ENCODE measurements at places on chromosomes 4 and X.

GRCh38 chr4:147772459-147772969, 40.6 kb downstream of the ARHGAP10 start:
- no peak for DNase-seq

- DNase-seq, result no peak
These were observed 436.2 kb downstream of the KCNIP4 start for GRCh38 chr4:21512353-21512752.

GRCh38 chr4:173365359-173365996, 5.3 kb upstream of the SAP30 start:
- no peak for DNase-seq

DNA sequence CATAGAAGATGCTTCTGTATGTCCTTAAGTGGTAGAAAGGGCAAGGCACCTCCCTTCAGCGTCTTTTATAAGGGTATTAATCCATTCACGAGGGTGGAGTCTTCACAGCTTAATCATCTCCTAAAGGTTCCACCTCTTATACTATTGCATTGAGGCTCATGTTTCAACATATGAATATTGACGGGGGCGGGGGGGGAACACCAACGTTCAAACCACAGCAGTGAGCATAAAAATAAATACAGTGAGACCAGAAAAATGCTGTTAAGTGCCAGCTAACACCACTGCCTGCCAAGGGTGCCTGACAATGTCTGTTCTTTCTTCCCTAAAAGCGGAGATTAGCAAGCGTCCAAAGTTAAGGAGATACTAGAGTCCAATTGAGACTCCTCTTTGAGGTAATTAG, 323.3 kb downstream of the STK32B start:
- DNase-seq, result no peak

GRCh38 chr4:135994360-135994759, 1537.9 kb downstream of the PCDH18 start:
- no peak for DNase-seq

- DNase-seq, result no peak
These were observed 7.1 kb upstream of the CXCL5 start for GRCh38 chr4:74005528-74005927.

- DNase-seq, result no peak
These were observed 39.7 kb downstream of the ANAPC10 start for GRCh38 chr4:145058256-145058655.

- no peak for DNase-seq
These were observed 35.2 kb downstream of the ABLIM2 start for GRCh38 chr4:8123389-8123788.

GRCh38 chrX:65508851-65509250, 25.7 kb downstream of the LAS1L start:
- DNase-seq, result no peak

DNA sequence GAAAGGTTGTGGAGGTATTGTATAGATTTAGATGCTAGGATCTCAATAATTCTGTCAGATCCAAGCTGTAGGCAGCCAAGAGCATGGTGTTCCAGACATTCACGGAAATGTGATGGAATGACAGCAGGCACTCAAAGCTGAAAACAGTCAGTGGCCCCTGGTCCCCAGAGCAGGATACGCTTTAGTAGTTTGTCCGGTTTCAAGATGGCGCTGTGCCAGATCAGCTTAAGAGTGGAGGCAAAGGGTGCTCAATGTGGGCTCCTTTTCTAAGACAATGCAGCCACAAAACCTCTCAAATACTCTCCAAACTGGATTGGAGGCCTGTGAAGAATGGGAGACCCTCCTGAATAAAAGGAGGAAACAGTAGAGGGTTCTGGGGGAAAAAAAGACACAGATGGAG, 291.2 kb upstream of the HS3ST1 start:
- no peak for DNase-seq

DNA sequence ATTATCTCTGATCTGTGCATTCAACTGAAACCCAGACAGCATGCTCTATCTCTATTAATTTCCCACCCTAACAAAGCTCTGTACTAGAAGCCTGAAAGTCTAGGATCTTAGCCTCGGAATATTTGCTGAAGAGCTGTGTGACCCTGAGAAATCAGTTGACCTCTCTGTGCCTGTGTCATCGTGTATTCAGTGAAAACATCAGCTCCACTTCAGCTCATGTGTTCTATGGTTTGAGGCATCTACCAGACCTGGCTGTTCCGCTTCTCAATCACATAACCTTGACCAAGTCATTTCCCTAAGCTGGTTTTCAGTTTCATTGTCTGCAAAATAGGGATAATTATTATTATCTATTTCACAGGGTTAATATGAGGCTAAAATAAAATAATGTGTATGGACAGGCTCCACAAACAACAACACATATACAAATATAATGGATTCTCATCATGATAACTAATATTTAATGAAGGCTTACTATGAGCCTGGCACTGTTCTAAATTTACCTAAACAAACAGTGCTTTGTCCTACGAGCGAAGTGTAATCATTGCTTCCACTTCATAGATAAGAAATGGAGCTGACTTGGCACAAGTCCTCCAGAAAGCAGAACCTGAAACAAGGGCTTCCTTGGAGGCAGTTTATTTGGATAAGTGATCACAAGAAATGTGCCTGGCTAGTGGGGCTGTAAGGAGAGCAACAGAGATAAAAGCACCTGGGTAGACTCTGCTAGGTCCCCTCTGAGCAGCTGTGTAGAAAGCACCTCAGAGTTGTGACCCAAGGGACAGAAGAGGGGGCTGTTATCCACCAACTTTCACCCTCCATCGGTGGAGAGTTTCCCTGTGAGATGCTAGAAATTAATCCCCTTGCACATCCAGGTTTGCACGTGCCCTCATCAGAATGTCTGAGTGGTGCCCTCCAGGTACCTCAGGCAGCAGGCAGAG, 356.9 kb downstream of the RAB28 start:
- no peak for DNase-seq

GRCh38 chrX:19956923-19957322, 33.9 kb downstream of the BCLAF3 start:
- no peak for DNase-seq

DNA sequence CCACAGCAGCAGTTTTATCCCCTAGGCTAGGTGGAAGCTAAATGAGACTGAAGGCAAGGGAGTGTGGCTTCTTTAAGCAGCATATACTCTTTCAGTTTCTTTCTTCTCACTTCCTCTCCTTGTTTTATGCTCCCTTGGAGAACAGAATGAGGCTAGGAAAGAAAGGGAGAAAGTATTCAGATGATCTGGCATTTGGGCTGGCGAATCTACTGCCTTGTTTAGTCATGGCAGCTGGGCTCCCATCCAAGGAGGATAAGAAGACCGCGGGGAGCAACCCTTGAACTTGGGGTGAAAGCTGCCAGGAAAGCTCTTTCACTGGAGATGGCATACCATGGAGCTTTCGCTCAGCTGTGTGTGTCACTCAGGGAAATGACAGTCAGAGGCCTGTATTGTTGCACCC, 72.1 kb downstream of the ARHGEF38 start:
- no peak for DNase-seq

GRCh38 chrX:115602729-115603389, 41.9 kb downstream of the PLS3 start:
- DNase-seq, result no peak

- DNase-seq, result no peak
These were observed 9.0 kb downstream of the TNIP2 start for GRCh38 chr4:2746891-2747695.

- DNase-seq, result no peak
These were observed 633.0 kb upstream of the FAM241A start for GRCh38 chr4:111512081-111512783.

DNA sequence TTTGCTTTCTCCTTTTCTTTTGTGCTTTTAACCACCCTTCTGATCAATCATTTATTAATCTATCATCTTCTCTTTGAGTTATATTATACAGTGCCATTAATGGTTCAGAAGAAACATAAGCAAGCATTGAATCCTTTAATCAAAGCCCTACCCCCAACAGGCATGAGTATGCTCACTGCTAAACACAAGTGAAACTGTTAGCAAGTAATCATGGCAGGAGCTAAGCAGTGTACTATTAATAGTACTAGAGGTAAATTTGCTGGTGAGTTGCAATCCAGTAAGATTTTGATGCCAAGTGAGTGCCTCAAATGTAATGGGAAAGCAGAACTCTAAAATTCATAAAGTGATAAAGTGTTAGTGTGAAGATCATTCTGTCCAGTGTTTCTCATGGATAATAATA, 57.2 kb downstream of the FNIP2 start:
- no peak for DNase-seq

All from stimulated activated CD4-positive, alpha-beta T cell treated with anti-CD3 and anti-CD28 coated beads, Interleukin-15, amount 100 ng/mL, for 1 hour (primary cell).